ENCODE measurements at places on chromosomes 2 and 18.

DNA sequence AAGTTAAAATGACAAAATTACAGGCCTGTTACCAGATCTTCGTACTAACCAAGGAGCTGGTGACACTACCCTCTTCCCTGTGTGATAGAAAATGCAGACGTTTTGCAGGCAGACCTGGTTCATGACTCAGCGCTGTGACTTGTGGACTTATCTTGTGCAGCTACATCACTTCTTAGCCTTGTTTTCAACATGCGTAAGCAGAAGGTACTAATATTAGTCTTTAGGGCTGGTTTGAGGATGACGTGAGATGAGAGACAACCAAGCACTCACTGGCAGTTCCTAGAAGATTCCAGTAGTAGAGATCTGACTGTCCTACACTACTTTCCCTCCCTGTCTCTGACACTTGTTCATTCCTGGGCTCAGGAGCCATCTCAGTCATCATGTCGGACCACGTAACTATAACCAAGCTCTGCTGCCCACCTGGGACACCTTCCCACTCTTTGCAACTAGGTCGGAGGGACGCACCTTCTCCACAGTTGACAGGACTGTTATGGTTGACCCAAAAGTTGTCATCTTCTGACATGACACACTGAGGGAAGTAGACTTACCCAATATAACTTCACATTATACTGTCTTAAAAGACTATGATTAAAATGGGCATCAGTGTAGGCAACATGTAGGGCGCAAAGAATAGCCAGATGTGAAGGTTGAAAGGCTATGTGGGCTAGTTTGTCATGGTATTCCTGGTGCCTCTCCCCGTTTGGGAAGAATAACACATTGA, 64.8 kb downstream of the TNFRSF11A start:
- no peak for DNase-seq

- DNase-seq, result no peak
Measured at GRCh38 chr2:19674051-19675002, 227.5 kb downstream of the TTC32 start.

- DNase-seq, result no peak
Measured at GRCh38 chr18:68034296-68034695, 517.8 kb upstream of the DSEL start.

- no peak for DNase-seq
Measured at GRCh38 chr2:240529344-240529999, 28.3 kb downstream of the ANKMY1 start.

GRCh38 chr2:21420553-21421335, 297.0 kb downstream of the TDRD15 start:
- no peak for DNase-seq

- no peak for DNase-seq
Measured at GRCh38 chr2:191404568-191404991, 159.4 kb downstream of the MYO1B start.

DNA sequence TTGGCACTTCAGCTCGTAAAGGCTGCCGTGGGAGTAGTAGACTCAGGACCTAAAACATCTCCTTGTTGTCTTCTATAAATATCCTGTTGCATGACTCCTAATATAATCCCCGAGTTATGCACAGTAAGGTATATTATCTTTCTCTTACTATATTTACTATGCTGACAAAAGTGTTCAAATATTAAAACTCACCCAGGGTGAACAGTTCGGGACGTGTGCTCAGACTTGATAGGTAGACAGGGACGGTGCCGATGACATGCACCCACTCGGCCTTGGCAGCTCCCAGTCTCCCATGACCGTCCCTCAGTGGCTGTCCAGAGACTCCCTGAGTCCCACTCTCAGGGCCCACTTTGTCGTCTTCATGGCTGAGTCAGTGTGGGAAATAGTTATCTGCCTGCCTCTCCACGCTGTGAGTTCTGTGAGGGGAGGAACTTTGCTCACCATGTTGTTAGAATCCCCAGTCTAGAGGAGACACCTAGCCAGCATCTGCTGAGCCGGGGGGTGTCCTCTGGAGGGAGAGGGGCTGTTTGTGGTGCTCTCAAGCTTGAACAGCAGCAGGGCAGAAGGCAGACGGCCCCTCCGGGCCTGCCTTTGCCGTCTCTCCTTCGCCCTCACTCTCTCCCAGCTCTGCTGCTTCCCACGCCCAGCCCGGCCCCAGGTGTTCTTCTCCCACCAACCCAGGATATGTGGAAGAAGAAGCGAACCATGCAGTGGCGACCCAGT, 75.0 kb downstream of the DGKD start:
- no peak for DNase-seq

- no peak for DNase-seq
Measured at GRCh38 chr2:15242936-15243461, 318.1 kb downstream of the NBAS start.

- DNase-seq, result no peak
Measured at GRCh38 chr2:202154613-202155012, 81.6 kb downstream of the KIAA2012 start.

GRCh38 chr2:118854507-118855345, 7.3 kb upstream of the EN1 start:
- no peak for DNase-seq

GRCh38 chr18:44474067-44474411, 206.6 kb upstream of the SETBP1 start:
- DNase-seq, result peak; percentile 27

DNA sequence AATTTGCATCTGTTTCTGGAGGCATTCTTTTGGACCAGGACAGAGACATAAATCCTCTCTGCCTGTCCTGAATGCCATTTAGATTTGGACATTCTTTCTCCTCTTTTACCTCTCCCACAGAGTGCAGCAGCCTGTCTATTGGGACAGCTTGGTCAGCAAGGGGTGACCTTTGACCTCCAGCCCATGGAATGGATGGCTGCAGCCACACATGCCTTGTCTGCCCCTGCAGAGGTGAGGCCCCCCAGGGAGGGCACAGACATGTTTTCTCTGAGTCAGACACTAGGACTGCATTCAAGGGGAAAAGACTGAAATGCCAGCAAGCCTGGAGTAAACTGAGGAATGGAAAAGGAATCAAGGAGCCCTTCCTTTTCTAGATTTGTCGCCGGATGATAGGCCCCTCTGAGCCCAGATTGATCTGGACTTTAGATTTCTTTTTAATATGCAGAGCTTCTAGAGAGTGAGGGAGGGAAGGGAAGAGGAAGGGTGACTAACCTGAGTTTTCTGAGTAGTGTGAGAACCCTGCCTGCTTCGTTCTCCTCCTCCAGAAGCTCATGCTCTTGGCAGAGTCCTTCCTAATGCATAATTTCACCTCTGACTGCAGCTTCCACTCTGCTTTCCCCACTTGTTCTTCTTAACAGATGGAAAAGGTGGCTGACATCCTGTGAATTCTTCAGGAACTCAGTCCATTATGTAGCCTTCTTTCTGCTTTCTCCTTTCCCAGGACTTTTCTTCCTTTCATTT, 16.1 kb upstream of the TTLL4 start:
- DNase-seq, result no peak

DNA sequence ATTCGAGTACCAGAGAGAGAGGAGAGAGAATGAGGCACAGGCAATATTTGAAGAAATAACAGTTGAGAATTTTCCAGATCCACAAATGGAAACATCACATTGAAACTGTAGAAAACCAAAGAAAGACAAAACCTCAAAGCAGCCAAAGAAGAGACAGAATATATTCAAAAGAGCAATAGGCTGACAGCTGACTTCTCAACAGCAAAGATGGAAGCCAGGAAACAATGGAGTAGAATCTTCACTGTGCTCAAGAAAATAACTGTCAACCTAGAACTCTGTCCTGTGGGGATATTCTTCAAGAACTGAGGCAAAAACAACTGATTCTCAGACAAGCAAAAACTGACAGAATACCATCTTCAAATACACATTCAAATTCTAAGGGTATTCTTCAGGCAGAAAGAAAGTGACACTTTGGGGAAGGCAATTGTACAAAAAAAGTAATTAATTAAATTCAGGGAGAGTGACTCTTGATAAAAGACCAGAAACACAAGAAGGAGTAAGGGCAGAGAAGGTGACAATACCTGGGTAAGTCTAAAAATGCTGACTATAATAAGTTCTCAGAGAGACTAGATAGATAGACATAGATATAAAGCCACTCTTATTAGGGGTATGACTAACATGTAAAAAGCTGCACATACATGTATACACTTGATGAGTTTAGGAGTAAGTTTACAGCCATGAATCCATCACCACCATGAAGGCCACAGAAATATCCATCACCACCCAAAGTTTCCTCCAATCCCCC, 25.6 kb downstream of the ANKMY1 start:
- DNase-seq, result no peak

GRCh38 chr2:121501554-121501953, 29.1 kb upstream of the RNU4ATAC start:
- no peak for DNase-seq

DNA sequence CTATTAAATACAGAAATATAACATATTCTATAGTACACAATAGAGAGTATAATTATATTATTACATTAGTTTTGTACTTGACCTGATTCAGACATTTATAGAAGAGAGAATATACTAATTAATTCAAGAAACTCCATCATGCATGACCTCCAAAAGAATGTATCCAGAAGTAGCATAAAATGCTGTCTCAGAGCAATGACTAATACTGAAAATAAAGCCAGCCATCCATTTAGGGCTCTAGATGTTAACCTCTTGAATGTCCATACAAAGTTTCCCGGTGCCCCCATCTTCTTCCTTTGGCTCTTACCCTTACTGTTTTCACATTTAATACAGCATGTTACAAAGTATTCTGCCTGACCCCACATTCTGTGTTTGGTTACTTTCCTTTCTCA, 102.0 kb downstream of the ARHGAP15 start:
- no peak for DNase-seq

DNA sequence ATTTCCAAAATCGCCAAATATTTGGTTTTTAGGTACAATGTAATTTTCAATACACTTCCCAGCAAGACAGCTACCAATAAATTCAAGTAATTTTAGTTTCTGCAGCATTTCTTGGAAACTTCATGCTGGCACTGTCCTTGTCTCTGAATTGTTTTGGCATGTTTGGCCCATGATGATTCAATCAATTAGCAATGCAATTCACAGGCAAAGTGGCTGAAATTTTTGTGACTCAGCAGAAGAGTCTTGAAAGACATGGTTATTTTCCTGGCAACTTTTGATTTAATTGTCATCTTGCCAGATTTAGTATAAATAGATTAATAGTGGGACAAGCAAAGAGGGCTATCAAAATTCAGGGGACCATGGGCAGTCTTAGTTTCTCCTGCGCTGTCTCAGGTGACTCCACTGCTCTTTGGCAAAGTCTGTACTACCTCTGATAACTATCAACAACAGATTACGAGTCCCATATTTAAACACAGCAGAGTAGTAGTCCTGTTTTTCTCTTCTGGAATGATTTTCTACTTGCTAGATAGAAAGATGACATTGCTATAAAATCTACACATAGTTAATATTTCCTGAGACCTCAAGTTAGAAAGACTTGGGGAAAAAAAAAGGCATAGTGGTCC, 88.9 kb upstream of the CYP26B1 start:
- DNase-seq, result no peak

DNA sequence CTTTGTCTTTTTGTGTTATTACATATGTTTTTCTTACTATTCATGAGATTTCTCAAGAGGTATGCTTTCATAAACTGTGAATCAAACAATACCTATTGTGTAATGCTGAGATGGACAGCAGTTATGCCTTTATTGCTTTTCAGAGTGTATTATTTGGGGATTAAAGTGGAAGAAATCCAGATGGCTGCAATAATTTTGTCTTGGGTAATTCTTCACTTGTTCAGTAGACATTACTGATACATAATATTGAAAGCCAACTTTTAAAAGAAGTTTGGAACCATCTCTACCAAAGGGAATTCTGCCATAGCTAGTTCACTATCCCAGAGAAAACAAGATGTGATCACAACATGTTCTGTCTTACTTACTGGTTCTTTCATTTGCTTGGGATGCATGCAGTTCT, 253.4 kb upstream of the ZSWIM2 start:
- no peak for DNase-seq

GRCh38 chr2:105515581-105516415, 116.9 kb upstream of the FHL2 start:
- peak; percentile 50 for DNase-seq

DNA sequence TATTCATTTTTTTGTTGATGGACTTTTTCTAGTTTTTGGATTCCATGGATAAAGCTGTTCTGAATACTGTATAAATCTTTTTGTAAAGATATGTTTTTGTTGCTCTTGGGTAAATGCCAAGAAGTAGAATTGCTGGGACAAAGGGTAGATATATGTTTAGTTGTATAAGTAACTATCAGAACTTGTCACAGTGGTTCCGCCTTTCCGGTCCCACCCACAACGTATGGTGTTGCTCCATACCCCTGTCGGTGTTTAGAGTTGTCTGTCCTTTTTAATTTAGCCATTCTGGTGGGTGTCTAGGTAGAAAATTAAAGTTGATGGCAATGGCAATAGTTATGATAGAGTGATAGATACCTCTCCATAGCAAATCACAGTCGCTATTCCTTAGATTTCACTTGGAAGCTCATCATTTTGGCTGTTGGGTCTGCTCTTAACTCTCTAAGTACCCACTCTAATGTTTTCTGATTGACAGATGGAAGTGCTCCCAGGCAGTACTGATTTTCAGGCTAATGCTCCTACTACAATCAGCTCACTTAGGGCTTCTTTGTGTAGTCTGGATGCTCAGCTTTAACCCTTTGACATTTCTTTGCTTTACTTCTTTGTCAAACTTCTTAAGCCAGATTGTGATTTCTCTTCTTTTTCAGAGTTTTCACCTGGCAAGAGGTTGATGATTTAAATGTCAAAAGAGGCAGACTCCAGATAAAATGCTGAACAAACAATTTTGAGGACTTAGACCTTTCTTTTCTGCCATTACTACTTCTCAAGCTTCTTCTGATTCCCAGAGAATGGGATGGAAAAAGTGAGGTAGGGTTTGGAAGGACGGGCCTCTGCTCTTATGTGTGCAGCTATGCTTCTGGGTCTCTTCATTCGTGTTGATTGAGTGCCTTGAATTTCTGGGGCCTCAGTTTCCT, 156.4 kb downstream of the AQP4 start:
- DNase-seq, result no peak

DNA sequence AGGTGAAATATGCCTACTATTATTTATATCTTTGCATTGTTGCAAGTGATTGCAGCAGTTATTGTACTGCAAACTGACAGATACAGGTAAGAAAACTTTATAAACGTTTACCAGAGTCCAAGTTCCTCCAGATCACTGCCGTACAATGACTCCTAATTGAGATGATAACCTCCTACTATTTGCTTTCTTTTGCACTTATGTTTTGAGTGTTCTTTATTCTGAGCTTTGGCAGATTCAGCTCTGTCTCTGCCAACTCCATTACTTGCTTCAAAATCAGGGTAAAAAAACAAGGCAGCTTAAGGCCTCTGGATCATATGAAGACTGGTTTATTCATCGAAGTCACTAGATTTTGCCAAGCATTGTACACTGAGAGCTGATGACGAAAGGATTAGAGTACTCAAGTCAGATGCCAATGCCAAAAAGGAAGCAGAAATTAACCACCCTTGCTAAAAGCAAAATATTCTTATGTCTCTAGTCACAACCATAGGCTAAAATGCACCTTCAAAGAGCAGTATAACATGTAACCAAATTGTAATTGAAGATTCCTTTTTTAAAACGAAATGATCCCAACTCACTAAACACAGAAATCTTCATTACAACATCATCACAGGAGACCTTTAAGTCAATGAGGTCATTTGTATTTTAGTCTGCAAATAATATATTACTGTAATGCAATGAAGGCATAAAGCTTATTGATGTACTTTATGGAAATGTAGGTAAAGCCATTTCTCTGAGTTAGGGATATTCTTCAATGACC, 10.5 kb upstream of the IKZF2 start:
- DNase-seq, result no peak

GRCh38 chr2:152047824-152048471, 50.9 kb downstream of the CACNB4 start:
- DNase-seq, result no peak

All from NCI-H2081 (cell line).